ENCODE measurements at places on chromosomes 2 and 18. TPM values are rescaled to one million over a fixed set of nuclear protein-coding genes. Genes with fewer than 3 reads are reported as not detected.

Gene NMUR1
- total RNA-seq, result 0.17 TPM

Gene TNFAIP6
- 32.4 TPM for total RNA-seq

Gene HRH4
- under 0.01 TPM for total RNA-seq

Gene CIAO1
- total RNA-seq, result 92.1 TPM

Gene AGXT
- not detected for total RNA-seq

Gene FAHD2B
- 8.3 TPM for total RNA-seq

Gene FNDC4
- total RNA-seq, result 34.7 TPM

Gene RIT2
- not detected for total RNA-seq

Gene CCDC102B
- total RNA-seq, result 18.2 TPM

Gene GPAT2
- 16.2 TPM for total RNA-seq

Gene SCN2A
- total RNA-seq, result 7.8 TPM

Gene CDK15
- 16.0 TPM for total RNA-seq

Gene SLC16A14
- 2.6 TPM for total RNA-seq

Gene HOXD10
- not detected for total RNA-seq

Gene NTSR2
- total RNA-seq, result not detected

Gene ANKRD39
- 6.5 TPM for total RNA-seq

Gene LYG2
- total RNA-seq, result not detected

Gene AQP4
- total RNA-seq, result not detected

Gene GPR45
- not detected for total RNA-seq

Gene IKZF2
- total RNA-seq, result 15.6 TPM

Gene KCNJ3
- total RNA-seq, result not detected

Gene C2orf66
- 0.17 TPM for total RNA-seq

Gene NDUFS1
- 110 TPM for total RNA-seq

Gene CLEC4F
- not detected for total RNA-seq

Gene DPP10
- not detected for total RNA-seq

Gene FBXO48
- 0.29 TPM for total RNA-seq

Gene PRKAG3
- 0.50 TPM for total RNA-seq

Measured in smooth muscle cell of trachea (primary cell).